IMR-90 (cell line): ENCODE measurements at places on chromosomes 4 and X. TPM values are rescaled to one million over a fixed set of nuclear protein-coding genes. Genes with fewer than 3 reads are reported as not detected.

PYURF gene
- total RNA-seq, result 43.4 and 61.7 TPM in 2 replicates

NUDT11 gene
- 13.8 and 19.2 TPM in 2 replicates for total RNA-seq

MND1 gene
- 0.36 and 3.3 TPM in 2 replicates for total RNA-seq

SLC25A5 gene
- 216 and 282 TPM in 2 replicates for total RNA-seq

MTMR8 gene
- under 0.01 TPM in 1 of 2 replicates, not detected in the other for total RNA-seq

ETDB gene
- total RNA-seq, result not detected in 2 replicates

ETDA gene
- total RNA-seq, result not detected in 2 replicates

PLP2 gene
- total RNA-seq, result 22.6 and 29.2 TPM in 2 replicates

GRIA2 gene
- not detected in 2 replicates for total RNA-seq

GLRA3 gene
- not detected in 2 replicates for total RNA-seq

VCX3A gene
- total RNA-seq, result not detected in 2 replicates

TCP11X2 gene
- not detected in 2 replicates for total RNA-seq

ZCCHC18 gene
- 0.36 and 0.83 TPM in 2 replicates for total RNA-seq

CFAP99 gene
- total RNA-seq, result not detected in 2 replicates

MAGEA2 gene
- total RNA-seq, result not detected in 2 replicates

MEPE gene
- not detected in 2 replicates for total RNA-seq

TLR3 gene
- 0.28 and 0.36 TPM in 2 replicates for total RNA-seq

OTOP1 gene
- total RNA-seq, result not detected in 2 replicates

PRIMPOL gene
- 5.6 and 10.0 TPM in 2 replicates for total RNA-seq

PRDM5 gene
- 10.8 and 12.8 TPM in 2 replicates for total RNA-seq

NUDT10 gene
- total RNA-seq, result 0.90 and 1.1 TPM in 2 replicates

MAGEA12 gene
- not detected in 2 replicates for total RNA-seq

FRG2 gene
- not detected in 2 replicates for total RNA-seq

INTU gene
- total RNA-seq, result 10.8 and 12.5 TPM in 2 replicates

TRMT44 gene
- total RNA-seq, result 7.3 and 9.7 TPM in 2 replicates

GDPD2 gene
- not detected in 2 replicates for total RNA-seq

AMTN gene
- not detected in 2 replicates for total RNA-seq

ZDHHC15 gene
- not detected in 2 replicates for total RNA-seq

TMPRSS11D gene
- total RNA-seq, result not detected in 2 replicates

C1QTNF7 gene
- total RNA-seq, result 0.18 and 0.28 TPM in 2 replicates

HERC5 gene
- under 0.01 TPM in 2 replicates for total RNA-seq

ART3 gene
- not detected in 2 replicates for total RNA-seq
